ENCODE measurements at places on chromosomes 1 and 21. TPM values are rescaled to one million over a fixed set of nuclear protein-coding genes. Genes with fewer than 3 reads are reported as not detected.
A peak's percentile ranks its signal among the peaks of the same experiment; 100 is the strongest.

DNA sequence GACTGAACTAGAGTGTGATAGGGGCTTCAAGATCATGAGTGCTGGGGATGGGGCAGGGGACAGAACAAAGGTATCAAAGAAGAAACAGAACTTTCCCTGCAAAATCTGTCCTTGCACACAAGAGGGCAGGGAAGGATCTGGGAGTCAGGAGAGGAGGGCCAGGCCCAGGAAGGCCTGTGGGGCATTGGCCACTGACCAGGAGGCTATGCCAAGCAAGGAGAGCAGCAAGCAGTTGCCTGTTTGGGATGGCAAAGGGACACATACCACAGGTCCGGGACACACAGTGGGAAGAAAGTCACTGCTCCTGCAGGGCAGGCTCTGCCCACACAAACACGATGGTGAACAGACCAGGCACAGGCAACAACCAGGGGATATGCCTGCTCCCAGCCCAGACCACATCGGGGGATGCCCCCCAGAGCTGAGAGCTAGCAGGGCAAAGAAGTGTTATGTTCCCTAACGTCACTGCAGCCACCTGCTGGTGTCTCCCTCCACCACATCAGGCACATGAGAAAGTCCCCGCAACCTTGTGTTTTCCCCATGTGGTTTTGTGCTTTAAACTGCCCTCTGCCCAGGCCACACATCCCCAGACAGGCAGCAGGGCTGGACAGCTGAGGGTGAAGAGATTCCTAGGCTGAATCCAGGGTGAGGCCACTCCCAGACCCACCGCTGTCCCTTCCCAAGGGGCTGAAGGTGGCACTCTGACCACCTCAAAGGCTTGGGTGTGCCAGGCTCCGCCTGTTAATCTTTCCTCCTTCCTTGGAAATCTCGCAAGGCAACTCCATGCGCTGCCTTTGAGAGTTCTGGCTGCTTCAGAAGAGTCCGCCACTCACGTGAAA, 53.6 kb downstream of the KIF21B start:
- H3K4me3 ChIP-seq, result no peak overlapping the region
- H3K27ac ChIP-seq, result peak overlapping the region; percentile 66
- H3K27me3 ChIP-seq, result no peaks in the 10 kb centered on the region
- DNase-seq, result peak; percentile 90
- peaks cover 18% of the 10 kb centered on the region for H3K36me3 ChIP-seq

The PRAMEF11 gene
- not detected for total RNA-seq

DNA sequence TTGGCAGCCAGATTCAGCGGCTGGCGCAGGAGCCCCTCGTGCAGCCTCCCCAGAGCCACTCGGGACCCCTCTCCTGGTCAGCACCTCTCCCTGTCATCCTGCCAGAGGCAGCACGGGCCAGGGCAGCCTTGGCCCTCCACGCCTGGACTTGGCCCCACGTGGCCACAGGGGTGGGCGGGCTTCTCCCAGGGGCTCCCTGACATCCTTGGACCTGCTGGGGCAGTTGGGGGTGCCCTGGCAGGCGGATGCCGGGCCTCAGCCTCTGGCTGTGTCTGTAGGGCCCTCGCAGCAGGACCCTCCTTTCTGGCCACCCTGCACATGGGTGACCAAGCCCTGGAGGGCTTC, 60.2 kb downstream of the MORN1 start:
- H3K27ac ChIP-seq, result no peak overlapping the region
- no peaks in the 10 kb centered on the region for H3K36me3 ChIP-seq
- no peaks in the 10 kb centered on the region for H3K4me1 ChIP-seq
- DNase-seq, result no peak
- H3K27me3 ChIP-seq, result peaks cover 2% of the 10 kb centered on the region

GRCh38 chr1:43238991-43239469, 30.8 kb upstream of the TMEM125 start:
- no peak overlapping the region for H3K4me3 ChIP-seq
- H3K27ac ChIP-seq, result no peak overlapping the region
- no peak for DNase-seq
- H3K36me3 ChIP-seq, result no peaks in the 10 kb centered on the region
- no peaks in the 10 kb centered on the region for H3K4me1 ChIP-seq

- no peaks in the 10 kb centered on the region for H3K4me1 ChIP-seq
- no peaks in the 10 kb centered on the region for H3K36me3 ChIP-seq
- no peaks in the 10 kb centered on the region for H3K27me3 ChIP-seq
- H3K27ac ChIP-seq, result no peak overlapping the region
- DNase-seq, result no peak
These were observed 874.1 kb downstream of the LTN1 start for GRCh38 chr21:28118570-28118969.

The LCE1F gene
- not detected for total RNA-seq

The PSRC1 gene
- 12.9 TPM for total RNA-seq

DNA sequence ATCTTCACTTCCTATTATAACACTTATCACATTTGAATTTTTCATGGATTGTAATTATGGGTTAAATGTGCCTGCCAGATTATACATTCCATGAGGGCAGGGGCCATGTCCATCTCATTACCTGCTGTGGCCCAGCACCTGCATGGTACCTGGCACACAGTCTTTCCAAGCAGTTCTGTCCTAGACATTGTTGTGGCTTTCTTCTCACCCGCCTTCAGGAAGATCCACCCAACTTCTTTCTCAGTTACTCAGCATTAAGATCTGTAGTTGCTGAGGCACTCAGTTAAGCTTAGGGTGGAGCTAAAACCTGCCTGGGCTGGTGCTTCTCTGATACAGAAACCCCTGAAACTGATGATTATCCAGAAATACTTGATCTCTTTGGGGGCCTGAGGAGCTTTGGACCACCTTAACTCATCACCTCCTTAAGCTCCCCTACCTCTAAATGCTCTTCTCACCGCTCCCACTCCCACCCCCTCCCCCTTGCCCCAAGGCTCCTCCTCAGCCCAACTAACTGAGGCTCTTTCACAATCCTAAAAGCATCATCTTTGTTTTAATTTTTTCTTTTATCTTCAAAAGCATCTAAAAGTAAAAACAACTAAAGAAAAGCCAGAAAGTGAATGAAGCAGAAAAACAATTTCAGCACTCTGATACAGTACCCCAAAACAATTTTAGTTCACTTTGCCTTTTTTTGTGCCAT, 190.6 kb downstream of the FGGY start:
- H3K27ac ChIP-seq, result no peak overlapping the region
- H3K36me3 ChIP-seq, result no peaks in the 10 kb centered on the region
- H3K4me3 ChIP-seq, result no peak overlapping the region
- no peaks in the 10 kb centered on the region for H3K27me3 ChIP-seq
- no peak for DNase-seq
- no peaks in the 10 kb centered on the region for H3K4me1 ChIP-seq

The FAM72D gene
- total RNA-seq, result 21.0 TPM

The HENMT1 gene
- total RNA-seq, result 27.1 TPM

The CTSE gene
- total RNA-seq, result not detected

The MCOLN3 gene
- 0.29 TPM for total RNA-seq

The LRIG2 gene
- 8.3 TPM for total RNA-seq

DNA sequence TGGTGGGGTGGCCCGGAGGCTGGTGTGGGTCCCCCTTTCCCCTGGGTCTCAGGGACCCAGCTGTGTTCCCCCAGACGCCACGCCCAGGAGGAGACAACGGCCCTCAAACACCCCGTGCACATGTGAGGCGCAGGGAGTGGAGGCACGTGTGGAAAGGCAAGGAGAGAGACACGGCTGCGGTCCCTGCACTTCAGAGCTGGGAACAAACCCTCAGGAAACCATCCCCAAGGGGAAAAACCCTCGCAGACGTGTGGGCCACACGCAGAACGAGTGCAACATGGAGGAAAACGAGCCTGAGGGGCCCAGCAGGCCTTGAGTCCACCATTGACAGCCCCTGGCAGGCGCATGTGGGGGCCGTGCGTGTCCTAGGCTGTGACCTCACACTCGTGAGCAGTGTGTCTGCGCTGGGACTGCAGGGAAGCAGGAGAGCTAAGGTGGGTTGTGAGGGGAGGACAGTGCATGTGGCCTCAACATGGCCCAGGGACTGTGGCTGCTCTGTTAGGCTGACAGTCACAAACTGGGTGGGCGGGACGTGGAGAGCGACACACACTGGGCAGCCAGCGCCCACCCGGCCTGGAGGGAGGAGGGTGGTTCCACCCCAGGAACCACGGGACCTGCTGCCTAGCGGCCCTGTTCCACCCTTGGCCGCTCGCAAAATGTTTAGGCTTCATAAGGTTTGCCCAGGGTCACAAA, 20.0 kb downstream of the ITGB2 start:
- no peak overlapping the region for H3K27ac ChIP-seq
- no peaks in the 10 kb centered on the region for H3K27me3 ChIP-seq
- peaks cover 56% of the 10 kb centered on the region for H3K36me3 ChIP-seq
- no peak overlapping the region for H3K4me3 ChIP-seq
- no peak for DNase-seq

DNA sequence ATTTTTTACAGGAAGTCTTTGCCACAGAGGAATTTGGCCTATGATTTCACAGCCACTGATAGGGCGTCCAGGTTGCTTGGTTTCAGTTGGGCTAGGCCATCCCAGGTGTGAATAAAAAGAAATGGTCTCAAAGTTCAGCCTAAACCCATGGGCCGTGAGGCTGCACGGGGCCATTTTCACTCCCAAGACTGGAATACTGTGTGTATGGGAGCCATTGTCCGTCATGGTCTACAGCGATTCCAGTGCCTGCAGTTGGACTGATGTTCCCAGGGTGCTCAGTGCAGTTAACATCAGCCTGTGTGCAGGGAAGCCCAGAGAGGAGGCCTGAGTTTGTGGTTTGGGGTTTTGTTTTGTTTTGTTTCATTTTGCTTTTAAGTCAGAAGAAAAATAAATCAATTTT, 133.2 kb downstream of the ADSS2 start:
- peaks cover 27% of the 10 kb centered on the region for H3K4me1 ChIP-seq
- H3K36me3 ChIP-seq, result no peaks in the 10 kb centered on the region
- no peak overlapping the region for H3K27ac ChIP-seq
- no peak for DNase-seq
- no peak overlapping the region for H3K4me3 ChIP-seq

- H3K36me3 ChIP-seq, result no peaks in the 10 kb centered on the region
- DNase-seq, result no peak
- H3K4me1 ChIP-seq, result no peaks in the 10 kb centered on the region
- H3K27ac ChIP-seq, result no peak overlapping the region
- H3K4me3 ChIP-seq, result no peak overlapping the region
- H3K27me3 ChIP-seq, result no peaks in the 10 kb centered on the region
These were observed 27.0 kb upstream of the HTR1D start for GRCh38 chr1:23244256-23244761.

The COL11A1 gene
- not detected for total RNA-seq

DNA sequence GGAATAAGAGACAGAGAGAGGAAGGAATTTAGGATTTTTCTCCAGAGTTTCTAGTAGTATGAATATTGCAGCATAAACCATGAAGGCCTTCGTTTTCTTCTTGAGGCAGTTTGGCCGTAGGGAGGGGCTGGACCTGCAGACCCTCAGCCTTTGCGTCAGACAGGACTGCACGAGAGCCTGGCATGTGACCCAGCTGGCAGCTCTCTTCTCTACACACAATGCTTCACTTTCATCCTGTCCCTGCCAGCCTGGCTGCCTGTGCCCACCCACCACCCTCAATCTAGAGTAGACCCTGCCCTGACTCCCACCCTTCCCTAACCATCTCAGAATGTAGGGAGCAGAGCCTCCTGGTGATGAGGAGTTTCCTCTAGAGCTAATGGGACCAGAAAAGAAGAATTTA, 1.6 kb downstream of the CA14 start:
- no peak for DNase-seq
- H3K4me3 ChIP-seq, result no peak overlapping the region
- H3K4me1 ChIP-seq, result peaks cover 13% of the 10 kb centered on the region
- no peak overlapping the region for H3K27ac ChIP-seq

The COPA gene
- 117 TPM for total RNA-seq

- H3K4me3 ChIP-seq, result no peak overlapping the region
- no peak overlapping the region for H3K27ac ChIP-seq
- no peak for DNase-seq
- H3K4me1 ChIP-seq, result peaks cover 2% of the 10 kb centered on the region
- H3K27me3 ChIP-seq, result no peaks in the 10 kb centered on the region
These were observed 14.5 kb downstream of the IFNLR1 start for GRCh38 chr1:24172598-24172997.

- no peak for DNase-seq
- no peaks in the 10 kb centered on the region for H3K36me3 ChIP-seq
- H3K4me3 ChIP-seq, result no peak overlapping the region
- H3K4me1 ChIP-seq, result no peaks in the 10 kb centered on the region
- peaks cover 18% of the 10 kb centered on the region for H3K27me3 ChIP-seq
These were observed 65.2 kb upstream of the ARHGEF16 start for GRCh38 chr1:3389093-3389833.

DNA sequence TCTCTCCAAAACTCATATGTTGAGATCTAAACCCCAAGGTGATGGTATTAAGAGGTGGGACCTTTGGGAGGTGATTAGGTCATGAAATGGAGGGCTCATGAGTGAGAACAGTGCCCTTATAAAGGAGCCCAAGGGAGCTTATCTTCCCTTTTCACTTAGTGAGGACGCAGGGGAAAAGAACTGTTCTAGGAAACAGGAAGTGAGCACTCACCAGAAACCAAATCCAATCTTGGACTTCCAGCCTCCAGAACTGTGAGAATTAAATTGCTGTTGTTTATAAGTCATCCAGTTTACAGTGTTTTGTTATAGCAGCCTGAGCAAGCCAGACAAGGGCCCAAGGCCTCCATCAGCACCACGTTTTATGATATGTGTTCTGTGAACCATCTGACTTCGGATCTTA, 60.3 kb upstream of the LRRC8D start:
- H3K4me1 ChIP-seq, result peaks cover 78% of the 10 kb centered on the region
- no peaks in the 10 kb centered on the region for H3K27me3 ChIP-seq
- peak overlapping the region; percentile 63 for H3K27ac ChIP-seq
- H3K36me3 ChIP-seq, result peaks cover 17% of the 10 kb centered on the region
- no peak for DNase-seq

GRCh38 chr21:31248598-31248997, 95.5 kb downstream of the TIAM1 start:
- H3K27me3 ChIP-seq, result no peaks in the 10 kb centered on the region
- H3K36me3 ChIP-seq, result peaks cover 26% of the 10 kb centered on the region
- H3K27ac ChIP-seq, result no peak overlapping the region
- H3K4me3 ChIP-seq, result no peak overlapping the region

The MECR gene
- total RNA-seq, result 43.5 TPM

DNA sequence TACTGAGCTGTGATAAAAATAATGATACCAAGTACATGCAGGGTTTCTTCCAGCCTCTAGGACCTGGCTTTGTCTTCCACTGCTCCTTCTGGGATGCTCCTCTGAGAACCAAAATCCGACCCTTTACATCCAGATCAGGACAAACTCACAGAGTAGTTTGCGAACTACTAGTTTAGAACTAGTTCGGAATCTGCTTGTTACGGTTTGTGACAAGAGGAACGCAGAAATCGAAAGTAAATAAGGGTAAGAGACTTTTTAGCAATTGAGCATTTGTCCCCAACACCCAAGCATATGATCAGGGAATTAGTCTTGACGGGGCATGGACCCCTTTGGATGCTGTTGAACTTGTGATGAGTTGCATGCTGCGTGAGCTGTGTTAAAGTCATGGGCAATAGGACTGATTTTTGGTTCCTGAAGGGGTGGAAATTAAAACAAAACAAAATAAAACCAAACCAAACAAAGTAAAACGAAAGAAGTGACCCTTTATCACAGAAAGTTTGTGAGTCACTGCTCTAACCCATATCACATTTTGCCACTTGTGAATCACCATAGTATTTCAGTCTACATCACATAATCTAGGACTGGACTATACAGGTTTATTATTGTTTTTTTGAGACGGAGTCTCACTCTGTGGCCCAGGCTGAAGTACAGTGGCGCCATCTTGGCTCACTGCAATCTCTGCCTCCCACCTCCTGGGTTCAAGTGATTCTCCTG, 35.7 kb upstream of the ERRFI1 start:
- H3K27me3 ChIP-seq, result peaks cover 7% of the 10 kb centered on the region
- no peaks in the 10 kb centered on the region for H3K36me3 ChIP-seq
- H3K4me3 ChIP-seq, result no peak overlapping the region
- no peaks in the 10 kb centered on the region for H3K4me1 ChIP-seq
- no peak overlapping the region for H3K27ac ChIP-seq
